ENCODE measurements at places on chromosomes 3 and 15.

GRCh38 chr3:46419816-46420215 lies 12.8 kb downstream of the CCRL2 start:
- peaks cover 18% of the 10 kb centered on the region for H3K4me1 ChIP-seq
- DNase-seq = no peak
- H3K27me3 ChIP-seq = no peaks in the 10 kb centered on the region
- no peak overlapping the region for H3K4me3 ChIP-seq
- H3K27ac ChIP-seq = no peak overlapping the region

- no peak overlapping the region for H3K4me3 ChIP-seq
- no peaks in the 10 kb centered on the region for H3K4me1 ChIP-seq
- H3K36me3 ChIP-seq = no peaks in the 10 kb centered on the region
- H3K27ac ChIP-seq = no peak overlapping the region
- H3K27me3 ChIP-seq = no peaks in the 10 kb centered on the region
Observed at GRCh38 chr3:24067483-24067882, 122.4 kb downstream of the NR1D2 start.

DNA sequence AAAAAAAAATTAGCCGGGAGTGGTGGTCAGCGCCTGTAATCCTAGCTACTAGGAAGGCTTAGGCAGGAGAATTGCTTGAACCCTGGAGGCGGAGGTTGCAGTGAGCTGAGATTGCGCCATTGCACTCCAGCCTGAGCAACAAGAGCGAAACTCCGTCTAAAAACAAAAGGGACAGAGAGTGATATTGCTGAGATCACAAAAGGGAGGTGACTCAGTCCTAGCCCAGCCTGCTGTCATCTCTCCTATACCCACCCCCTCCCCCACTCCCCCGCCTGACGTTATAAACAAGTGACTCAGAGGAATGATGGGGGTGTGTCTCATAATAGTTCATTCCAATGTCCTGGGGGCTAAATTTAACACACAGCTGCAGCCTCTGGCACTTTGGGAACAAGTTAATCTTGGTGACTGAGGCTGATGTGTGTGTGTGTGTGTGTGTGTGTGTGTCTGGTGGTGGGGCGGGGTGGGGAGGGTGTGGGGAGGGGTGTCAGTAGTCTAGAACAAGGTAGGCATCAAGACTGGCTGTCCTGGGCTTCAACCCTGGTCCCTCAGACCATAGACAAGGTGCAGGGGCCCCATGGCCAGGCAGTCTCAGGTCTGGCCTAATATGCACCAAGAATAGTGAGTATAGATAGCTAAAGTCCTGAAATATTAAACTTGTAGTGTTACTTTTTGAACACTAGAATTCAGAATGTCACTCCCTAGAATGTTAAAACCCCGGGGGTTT lies 1.3 kb upstream of the KLHL40 start:
- H3K27me3 ChIP-seq = peaks cover 22% of the 10 kb centered on the region
- no peaks in the 10 kb centered on the region for H3K36me3 ChIP-seq
- H3K27ac ChIP-seq = no peak overlapping the region
- DNase-seq = peak; percentile 32

- H3K27ac ChIP-seq = no peak overlapping the region
- no peak for DNase-seq
- H3K27me3 ChIP-seq = no peaks in the 10 kb centered on the region
- no peaks in the 10 kb centered on the region for H3K4me1 ChIP-seq
Observed at GRCh38 chr15:65952391-65953053, 83.2 kb downstream of the RAB11A start.

GRCh38 chr15:28922707-28923012 lies 36.9 kb downstream of the APBA2 start:
- no peaks in the 10 kb centered on the region for H3K27me3 ChIP-seq
- H3K36me3 ChIP-seq = peaks cover 4% of the 10 kb centered on the region
- no peak overlapping the region for H3K27ac ChIP-seq
- peaks cover 54% of the 10 kb centered on the region for H3K4me1 ChIP-seq
- H3K4me3 ChIP-seq = no peak overlapping the region

DNA sequence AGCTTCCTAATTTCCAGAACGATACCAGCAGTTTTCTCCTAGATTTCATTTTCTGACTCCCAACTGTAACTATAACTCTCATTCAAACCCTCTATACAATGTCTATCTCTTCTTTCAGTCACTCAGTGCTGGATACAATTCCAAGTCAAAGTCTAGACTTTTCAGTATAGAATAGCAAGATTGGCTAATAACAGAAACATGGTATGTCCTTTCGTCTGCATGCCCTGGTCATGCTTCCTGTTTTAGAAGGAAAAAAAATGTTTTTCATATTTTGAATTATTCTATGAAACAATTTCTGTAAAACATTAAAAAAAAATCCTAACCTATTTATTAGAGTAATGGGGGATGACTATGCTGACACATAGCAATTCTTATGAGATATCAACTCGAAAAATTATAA lies 180.0 kb downstream of the KCNAB1 start:
- no peak for DNase-seq
- H3K27me3 ChIP-seq = peaks cover 16% of the 10 kb centered on the region
- H3K27ac ChIP-seq = no peak overlapping the region
- no peaks in the 10 kb centered on the region for H3K36me3 ChIP-seq
- no peak overlapping the region for H3K4me3 ChIP-seq

- DNase-seq = peak; percentile 53
- peak overlapping the region; percentile 88 for H3K4me3 ChIP-seq
- H3K36me3 ChIP-seq = no peaks in the 10 kb centered on the region
- peaks cover 52% of the 10 kb centered on the region for H3K4me1 ChIP-seq
- peaks cover 12% of the 10 kb centered on the region for H3K27me3 ChIP-seq
Observed at GRCh38 chr3:49803465-49804140, 542 bp downstream of the INKA1 start.

DNA sequence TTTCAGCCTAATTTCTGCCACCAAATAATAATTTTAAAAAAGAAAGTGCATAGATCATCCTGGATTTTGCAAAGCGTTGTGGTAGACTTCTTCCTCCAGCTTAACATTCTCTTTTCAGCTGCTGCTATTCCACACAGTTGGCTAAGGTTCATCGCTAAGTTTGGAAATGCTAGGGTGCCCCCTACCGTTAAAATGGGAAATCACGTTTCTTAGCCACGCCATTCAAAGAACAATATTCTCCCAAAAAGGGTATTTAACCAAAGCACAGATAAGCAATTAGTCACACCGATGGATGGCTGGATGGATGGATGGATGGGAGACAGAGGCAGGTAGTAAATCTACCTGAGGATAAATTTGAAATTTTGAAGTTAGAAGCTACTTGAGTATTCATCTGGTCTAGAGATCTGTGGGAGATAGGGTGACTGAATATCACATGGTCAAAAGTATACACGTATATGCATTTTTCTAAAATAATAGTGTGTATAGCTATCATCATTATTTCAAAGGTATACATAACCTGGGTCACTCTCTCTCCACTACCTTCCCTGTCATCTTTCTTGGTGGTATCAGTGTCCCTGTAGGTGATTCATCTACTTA lies 67.2 kb downstream of the EFHB start:
- no peak overlapping the region for H3K4me3 ChIP-seq
- no peak overlapping the region for H3K27ac ChIP-seq
- peak; percentile 34 for DNase-seq
- no peaks in the 10 kb centered on the region for H3K4me1 ChIP-seq

DNA sequence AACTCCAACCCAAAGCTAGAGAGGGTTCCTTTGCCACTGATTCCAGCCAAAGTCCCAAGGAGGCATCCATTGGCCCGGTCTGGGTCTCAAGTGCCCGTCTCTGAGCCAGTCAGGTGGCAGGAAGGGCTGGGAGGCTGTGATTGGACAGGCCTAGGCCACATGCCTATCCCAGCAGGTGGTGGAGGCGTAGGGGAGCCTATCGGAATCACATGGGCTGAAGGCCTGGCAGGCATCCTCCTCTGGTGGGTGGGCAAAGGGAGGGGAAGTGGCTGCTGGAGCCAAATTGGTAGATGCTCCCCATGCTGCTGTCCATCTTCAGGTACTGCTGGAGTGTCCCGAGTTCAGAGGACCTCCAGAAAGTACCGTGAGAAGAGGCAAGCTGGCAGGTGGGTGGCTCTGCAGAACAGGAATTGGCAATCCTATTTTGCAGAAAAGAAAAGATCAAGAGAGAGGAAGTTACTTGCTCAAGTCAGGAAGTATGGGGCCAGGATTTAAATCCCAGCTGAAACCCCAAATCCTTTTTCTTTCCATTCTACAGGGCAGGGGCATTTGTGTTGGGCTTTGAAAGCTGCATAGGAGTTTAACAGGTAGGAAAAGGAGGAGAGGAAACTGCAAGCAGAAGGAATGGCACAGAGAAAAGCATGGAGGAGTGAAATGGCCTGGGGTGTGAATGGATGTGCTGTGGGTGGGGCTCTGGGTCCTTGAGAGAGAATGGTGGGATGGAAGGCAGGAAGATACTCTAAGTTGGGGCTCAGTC lies 3.7 kb downstream of the CHST13 start:
- H3K36me3 ChIP-seq = no peaks in the 10 kb centered on the region
- no peak for DNase-seq
- H3K4me3 ChIP-seq = no peak overlapping the region

- no peak overlapping the region for H3K4me3 ChIP-seq
- no peak overlapping the region for H3K27ac ChIP-seq
- DNase-seq = no peak
- peaks cover 6% of the 10 kb centered on the region for H3K27me3 ChIP-seq
- H3K4me1 ChIP-seq = peaks cover 3% of the 10 kb centered on the region
Observed at GRCh38 chr15:71379893-71380292, 264.6 kb downstream of the THSD4 start.

DNA sequence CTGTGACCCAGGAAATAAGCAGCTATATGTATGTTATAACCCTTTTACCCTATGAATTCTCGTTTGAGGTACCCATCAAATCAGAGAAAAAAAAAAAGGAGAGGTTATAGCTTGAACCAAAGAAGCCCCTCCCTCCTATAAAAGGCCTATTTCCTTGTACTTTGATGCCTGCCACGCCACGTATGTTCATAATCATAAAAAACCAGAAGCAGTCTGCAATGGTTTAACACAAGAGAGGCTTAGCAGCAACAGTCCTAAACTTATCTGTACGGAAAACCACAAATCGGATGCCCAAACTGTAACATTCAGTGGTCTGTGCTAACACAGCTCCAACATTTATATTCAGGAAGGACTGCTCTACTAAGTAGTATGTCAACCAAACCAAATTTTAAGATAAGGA lies 21.2 kb downstream of the CCR8 start:
- no peaks in the 10 kb centered on the region for H3K36me3 ChIP-seq
- no peaks in the 10 kb centered on the region for H3K27me3 ChIP-seq
- no peak overlapping the region for H3K4me3 ChIP-seq
- no peak overlapping the region for H3K27ac ChIP-seq

DNA sequence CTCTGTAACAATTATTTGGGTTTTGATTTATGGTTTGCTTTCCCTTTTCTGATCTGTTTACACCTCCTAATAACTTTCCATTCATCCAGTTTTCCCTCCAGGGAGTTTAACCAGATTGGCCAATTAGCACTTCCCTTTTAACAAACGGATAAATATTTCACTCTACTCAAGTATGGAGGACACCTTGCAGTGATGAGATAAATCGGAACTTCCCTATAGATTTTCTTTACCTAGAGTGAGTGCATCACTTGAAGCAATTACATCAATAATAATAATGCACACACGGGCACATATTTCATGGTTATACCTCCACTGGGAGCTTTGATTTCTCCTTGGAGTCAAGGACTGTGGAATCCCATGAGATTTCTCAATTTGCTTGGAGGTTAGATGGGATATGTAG lies 239.1 kb upstream of the CFAP20DC start:
- H3K27ac ChIP-seq = no peak overlapping the region
- peaks cover 25% of the 10 kb centered on the region for H3K4me1 ChIP-seq
- H3K36me3 ChIP-seq = peaks cover 4% of the 10 kb centered on the region
- no peak for DNase-seq
- no peaks in the 10 kb centered on the region for H3K27me3 ChIP-seq

DNA sequence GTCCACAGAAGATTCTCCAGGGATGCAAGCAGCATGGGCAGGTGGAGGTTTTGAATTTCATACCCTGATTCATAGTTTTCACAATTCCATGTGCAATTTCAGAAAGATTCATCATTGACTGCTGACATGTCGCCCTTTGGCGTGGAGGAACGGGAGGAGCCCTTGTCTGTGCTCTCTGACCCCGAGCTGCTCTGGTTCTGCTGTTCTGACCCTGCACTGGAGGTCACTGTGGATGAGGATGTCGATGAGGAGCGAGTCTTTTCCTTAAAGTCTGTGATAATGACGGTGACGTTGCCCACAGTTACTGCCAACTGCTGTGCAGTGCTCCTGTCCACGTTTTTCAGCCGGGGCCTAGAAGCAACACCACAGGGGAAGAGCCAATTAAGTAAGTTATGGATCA lies 470.0 kb downstream of the SHQ1 start:
- H3K27ac ChIP-seq = peak overlapping the region; percentile 22
- no peaks in the 10 kb centered on the region for H3K27me3 ChIP-seq
- H3K36me3 ChIP-seq = peaks cover 31% of the 10 kb centered on the region
- no peak for DNase-seq

All from activated naive CD8-positive, alpha-beta T cell treated with anti-CD3 and anti-CD28 coated beads, Interleukin-2, amount 50 U/mL, for 24 hours (primary cell).